NCI-H446 (cell line): ENCODE measurements at places on chromosomes 12 and 14.
A peak's percentile ranks its signal among the peaks of the same experiment; 100 is the strongest.

- peak; percentile 14 for DNase-seq
Observed at GRCh38 chr14:78848234-78848820, 678.2 kb downstream of the NRXN3 start.

DNA sequence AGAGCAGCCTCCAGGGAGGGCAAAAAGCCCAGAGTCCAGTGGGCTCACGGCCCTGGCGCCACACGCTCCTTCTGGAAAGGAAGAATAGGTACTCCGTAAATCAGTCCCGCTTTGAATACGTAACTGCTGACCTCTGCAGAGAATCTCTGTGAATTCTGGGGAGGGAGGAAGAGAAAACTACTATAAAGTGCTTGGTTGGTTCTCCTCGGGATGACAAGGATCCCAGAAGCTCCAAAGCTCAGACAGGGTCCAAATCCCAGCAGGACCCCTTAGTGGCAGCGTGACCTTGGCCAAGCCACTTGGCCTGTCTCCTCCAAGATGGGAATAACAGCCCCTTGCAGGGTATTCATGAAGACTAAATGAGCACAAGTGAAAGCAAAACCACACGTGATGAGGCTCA, 31.7 kb downstream of the ANO2 start:
- DNase-seq = no peak

DNA sequence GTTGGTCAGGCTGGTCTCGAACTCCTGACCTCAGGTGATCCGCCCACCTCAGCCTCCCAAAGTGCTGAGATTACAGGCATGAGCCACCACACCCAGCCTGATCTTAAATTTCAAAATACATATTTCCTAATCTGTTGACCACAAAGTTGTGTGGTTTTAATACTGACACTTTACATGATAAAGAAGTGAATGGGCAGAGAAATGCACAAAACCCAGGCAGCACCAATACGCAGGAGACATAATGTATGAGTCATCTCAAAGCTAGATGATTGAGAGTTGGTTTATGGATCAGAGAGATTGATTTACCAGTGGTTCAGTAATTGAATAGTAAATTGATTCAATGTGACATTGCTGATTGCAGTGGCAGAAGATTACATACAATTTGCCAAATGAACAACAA, 19.2 kb upstream of the PPP2R5E start:
- no peak for DNase-seq

DNA sequence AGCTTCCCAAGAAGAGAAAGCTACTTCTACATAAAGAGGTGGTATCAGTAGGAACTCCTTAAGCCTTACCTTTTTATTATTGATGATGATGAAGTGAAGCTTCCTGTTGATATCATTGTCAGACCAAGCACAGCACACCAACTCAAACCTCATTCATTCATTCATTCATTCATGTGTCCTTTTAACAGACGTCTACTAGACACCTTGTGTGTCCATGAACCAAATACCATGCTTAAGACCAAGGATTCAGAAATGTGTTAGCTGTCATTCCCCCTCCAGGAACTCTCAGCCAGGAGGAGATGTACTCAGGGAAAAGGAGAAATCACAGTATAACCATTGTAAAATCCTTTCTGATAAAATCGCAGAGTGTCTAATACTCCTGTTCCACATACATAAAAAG, 194.8 kb downstream of the ZFP36L1 start:
- DNase-seq = no peak

- no peak for DNase-seq
Observed at GRCh38 chr12:13900718-13901117, 80.7 kb downstream of the GRIN2B start.
